NCI-H1417 (cell line): ENCODE measurements at places on chromosomes 2 and 18.

- DNase-seq, result no peak
Measured at GRCh38 chr2:4219571-4219970, 516.2 kb downstream of the DCDC2C start.

- no peak for DNase-seq
Measured at GRCh38 chr2:111145103-111145760, 24.5 kb downstream of the BCL2L11 start.

DNA sequence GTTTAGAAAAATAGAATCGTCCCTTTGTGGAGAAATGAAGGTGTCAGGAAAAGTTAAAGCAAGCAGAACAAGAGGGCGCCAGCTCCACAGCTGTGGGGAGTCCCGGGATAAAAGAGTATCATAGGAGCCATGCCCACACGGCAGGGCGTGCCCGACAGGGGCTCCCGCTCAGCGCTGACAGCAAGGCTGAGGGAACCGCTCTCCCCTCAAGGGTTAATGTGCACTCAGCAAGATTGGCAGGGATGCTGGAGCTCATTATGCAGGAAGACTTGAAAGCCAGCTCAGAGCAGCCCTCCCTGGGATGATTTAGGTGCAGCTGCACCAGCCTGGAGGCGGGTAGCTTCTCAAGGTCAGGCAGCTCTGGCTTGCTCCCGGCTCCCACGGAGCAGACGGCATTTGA lies 500.2 kb downstream of the EIPR1 start:
- DNase-seq, result no peak

DNA sequence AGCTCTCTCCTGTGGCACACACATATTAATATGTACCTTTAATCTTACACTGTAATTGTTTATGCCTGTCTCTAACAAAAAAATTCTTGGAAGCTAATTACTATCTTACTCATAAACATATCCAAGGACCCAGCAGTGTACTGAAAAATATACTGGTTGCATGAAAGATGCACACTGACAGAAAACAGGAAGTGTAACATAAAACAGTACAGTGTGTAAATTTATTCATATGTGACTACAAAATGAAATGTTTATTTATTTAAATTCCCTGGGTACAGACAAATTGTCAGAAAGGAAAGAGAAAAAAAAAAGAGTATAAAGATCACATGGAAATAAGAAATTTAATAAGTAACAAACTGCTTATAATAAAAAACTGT lies 28.5 kb downstream of the TMEM131 start:
- no peak for DNase-seq

DNA sequence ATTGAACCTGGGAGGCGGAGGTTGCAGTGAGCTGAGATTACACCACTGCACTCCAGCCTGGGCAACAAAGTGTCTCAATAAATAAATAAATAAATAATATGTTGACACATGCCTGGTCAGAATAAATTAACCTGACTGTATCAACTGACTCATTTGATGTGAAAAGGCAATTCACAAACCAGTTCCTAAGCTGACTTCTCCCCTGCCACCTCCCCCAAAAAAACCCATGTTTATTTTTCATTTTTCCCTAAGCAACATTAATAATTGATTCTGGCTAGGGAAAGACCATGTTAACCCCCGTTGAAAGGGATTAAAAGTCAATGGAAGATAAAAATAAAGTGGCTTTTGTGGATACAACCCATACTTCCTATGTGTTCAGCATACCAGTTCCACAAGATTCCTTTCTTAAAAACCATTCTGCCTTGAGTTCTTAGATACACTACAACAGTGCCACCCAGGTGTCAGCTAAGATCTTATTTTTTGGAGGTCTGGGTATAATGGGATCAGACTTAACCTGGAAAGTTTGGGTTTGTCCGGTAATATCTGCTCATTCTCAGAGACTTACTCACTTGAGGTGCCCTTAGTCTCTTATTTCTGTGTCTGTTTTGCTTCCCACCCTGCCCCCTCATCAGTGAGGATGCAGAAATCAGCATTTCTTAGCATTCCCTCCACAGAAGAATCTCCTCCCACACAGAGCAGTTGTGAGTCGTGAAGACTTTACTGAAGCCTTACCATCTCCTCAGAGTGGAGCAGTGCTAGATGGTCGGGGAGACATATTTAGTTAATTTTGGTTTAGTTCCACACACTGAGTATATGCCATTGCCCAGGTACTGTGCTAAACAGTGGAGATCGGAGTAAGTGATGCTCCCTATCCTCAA lies 10.1 kb upstream of the MCFD2 start:
- DNase-seq, result no peak

GRCh38 chr2:70541481-70542020 lies 12.1 kb downstream of the TGFA start:
- DNase-seq, result peak; percentile 28

DNA sequence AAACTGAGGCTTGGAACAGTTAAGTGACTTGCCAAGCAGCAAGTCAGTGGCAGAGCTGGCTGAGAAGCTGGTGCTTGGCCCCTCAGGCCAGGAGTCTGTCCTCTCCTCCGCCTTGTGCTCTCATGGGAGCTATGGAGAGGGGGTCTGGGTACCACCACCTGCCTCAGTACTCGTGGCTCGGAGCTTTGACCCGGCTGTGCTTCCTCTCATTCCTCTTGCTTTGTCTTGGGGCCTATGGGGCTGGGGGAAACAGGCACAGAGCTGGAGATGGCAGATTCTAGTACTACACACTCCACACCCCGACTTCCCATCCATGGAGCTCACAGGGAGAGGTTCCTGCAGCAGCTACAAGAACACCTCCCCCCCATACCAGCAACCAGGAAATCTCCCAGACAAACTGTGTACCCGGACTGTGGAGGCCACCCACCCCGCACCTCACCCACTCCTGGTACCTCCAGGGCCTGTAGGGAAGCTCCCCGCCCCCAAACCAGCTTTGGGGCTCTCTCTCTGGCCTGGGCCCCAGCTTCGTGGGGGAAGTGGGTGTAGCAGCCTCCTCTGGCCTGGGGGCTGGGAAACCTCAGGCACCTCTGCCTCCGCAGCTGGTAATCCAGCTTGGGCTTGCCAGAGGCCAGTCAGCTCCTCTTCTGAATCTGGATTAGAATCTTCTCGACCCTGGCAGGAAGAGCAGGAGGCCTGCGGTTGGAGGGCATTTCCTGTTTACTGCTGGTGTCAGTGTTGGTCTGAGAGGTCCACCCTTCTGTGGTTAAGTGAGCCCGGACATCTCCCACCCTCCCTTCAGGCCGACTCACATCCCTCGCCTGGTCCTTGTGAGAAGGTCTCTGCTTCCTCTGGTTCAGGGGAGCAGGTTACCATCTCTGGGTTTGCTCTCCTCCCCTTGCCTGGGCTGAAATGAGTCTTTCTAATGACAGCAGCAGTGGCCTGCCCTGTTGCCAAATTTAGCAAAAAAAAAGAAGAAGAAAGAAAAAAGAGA lies 22.3 kb upstream of the RHOB start:
- DNase-seq, result no peak

- DNase-seq, result no peak
Measured at GRCh38 chr2:152174574-152174973, 989 bp downstream of the STAM2 start.

DNA sequence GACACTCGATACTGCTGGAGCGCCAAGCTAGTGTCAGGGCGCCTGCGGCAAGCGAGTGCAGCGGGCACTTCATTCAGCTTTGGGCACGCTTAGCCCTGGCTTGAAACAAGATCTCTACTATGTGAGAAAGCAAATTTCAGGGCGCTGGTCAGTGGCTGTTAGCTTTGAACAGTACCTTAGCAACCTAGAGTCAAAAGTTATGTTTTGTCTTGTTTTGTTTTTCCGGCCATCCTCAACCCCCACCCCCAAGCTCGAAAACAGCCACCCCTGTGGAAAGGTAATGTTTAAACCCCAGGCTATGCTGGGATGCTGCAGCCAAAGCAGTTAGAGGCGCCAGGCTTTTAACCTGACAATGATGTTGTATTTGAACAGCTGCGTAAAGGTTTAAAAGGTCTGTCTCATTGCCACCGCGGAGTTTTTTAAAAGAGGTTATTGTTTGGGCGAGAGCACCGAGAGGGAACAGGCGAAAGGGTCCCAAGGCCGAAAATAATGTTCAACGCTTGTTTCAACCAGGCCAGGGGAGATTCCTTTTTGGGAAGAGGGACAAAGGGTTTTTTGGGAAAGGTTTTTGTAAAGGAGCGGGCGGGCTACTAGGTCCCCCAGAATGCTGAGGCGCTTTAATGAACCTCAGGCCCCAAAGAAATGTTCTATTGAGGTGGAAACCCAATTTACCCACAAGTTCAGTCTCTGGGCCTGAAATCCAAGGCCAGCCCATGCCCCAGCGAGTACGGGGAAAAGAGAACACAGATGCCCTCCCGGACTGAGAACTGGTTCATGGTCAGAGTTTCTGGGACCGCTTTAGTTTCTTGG lies 2.3 kb upstream of the HOXD10 start:
- peak; percentile 97 for DNase-seq

DNA sequence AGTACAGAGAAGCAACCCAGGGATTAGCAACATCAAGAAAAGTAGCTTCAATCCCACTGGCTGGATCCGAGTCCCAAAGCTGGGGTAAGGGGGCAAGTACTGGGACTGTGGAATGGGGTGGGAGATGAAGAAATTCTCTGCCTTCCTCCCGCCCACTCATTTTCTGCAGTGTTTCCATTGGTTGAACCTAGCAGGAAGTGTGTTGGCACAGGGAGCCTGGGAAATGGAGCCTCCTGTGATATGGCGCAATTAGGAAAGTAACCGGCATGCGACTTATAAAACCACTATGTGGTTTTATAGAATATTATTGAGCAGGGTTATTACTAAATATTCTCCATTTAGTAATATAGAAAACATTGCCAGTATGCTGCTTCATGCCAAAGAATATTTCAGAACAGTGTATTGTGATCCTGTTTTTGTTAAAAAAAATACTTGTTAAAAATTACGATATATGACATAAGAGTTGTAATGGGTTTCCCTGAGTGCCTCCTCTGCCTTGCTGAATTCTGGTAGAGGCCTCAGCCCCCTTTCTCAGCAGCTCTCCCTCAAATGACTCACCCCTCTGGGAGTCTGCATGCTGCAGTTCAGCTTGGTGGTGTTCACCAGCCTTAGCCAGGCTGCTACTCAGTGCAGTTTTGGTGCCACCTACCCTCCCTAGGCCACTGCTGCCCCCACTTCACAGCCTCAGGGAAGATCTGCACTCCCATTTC lies 60.5 kb downstream of the HK2 start:
- no peak for DNase-seq

GRCh38 chr18:78514910-78515670 lies 464.5 kb upstream of the SALL3 start:
- DNase-seq, result no peak

DNA sequence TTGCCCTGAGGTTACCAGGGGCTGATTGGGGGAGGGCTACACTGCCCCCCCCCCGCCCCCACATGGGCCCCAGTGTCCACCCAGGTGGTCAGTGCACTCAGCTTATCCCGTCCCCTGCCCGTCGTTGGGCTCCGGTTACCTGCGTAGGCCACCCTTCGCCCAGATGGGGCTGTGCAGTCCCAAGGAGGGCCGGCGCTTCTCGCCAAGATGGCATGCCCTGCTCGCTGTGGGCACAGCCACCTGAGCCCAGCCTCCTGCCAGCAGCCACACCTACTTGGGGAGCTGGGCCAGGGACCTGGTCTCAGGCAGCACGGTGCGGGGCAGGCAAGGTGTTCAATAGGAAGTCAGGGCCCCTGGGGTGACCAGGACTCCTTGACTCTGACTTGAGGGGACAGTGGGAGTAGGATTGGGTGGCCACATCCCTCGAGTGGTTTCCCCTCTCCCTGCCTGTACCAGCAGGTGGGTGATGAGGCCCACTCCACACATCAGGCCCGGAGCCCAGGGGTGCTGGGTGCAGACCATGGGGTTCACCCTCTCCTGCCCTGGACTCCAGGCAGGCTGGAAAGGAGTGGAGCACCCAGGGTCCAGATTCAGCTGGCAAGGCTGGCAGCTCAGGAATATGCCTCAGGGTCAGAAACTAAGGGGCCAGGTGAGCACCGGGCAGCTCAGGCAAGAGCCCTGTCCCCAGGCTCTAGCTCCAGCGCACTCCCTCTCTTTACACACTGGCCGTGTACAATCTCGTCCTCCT lies 170.3 kb downstream of the GLI2 start:
- no peak for DNase-seq

GRCh38 chr2:171651667-171652415 lies 35.4 kb upstream of the DYNC1I2 start:
- DNase-seq, result no peak

GRCh38 chr2:112541315-112542122 lies 746 bp upstream of the POLR1B start:
- DNase-seq, result no peak

DNA sequence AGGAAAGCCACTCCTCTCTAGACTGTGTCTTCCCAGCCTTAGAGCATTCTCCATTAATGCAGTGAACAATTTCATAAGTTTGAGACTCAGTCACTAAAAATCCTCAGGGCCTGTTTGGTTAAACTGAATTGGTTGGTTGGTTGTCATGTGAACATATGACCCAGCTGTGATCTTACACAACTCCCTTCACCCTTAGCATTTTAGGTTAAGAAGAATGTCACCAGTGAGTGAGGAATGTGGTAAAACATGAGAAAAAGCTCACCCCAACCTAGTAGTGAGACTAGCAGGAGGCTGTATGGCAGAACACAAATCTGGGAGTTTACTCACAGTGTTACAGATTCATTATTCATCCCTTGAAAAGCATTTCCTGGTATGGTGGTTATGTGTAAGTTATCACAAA lies 32.4 kb downstream of the LHCGR start:
- no peak for DNase-seq

DNA sequence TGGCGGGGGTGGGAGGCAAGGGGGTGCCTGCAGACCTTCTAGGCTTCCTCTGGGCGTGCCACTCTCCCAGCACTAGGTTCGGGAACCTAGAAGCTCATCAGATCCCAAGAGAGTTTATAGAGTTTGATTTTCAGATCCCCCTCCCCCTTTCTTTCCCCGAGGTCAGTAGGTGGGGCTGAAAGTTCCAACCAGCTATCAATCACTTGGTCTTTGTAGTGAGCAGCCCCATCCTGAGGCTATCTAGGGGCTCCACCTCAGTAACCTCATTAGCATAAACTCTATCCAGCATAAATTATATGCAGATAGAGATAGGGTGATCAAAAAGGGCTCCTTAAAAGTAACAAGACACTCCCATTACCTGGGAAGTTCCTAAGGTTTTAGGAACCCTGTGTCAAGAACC lies 32.8 kb downstream of the ERLEC1 start:
- DNase-seq, result no peak

DNA sequence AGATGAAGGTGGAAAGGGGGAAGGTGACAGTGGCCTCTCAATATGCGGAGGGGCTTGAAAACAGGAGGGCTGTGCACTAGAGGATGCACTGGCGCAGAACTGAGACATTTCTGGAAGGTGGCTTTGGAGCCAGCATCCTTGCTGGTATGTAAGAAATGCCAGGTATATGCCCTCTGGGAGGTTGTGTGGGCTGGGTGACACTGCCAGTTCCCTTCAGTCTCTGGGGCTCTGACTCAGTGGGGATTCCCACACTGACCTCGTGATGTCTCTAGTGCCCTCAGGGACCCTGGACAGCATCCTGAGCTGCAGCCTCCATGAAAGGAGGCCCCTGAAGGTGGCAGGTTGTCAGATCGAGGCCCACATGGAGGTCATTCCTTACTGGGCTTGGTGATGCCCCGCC lies 74.0 kb downstream of the AGAP1 start:
- no peak for DNase-seq

DNA sequence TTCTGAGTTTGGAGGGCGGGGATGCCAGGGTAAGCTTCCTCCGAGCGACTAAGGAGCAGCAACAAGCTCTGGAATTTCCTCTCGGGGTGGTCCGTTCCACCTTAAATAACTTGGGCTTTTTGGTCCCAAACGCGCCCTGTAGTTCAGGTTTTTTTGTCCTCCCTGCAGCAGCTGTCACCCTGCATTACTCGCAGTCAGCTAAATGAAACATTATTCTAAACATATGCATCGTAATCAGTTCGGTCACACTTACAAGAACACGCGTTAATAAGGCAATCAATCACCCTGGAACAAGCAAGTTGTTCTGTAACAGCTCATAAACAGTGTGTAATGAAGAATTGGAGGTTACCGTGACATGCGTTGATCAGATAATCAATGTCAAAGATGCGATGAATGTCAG lies 8.3 kb downstream of the EVX2 start:
- no peak for DNase-seq
